Stimulated activated CD4-positive, alpha-beta T cell treated with anti-CD3 and anti-CD28 coated beads, Interleukin-1b, Interleukin-23, amount 100 ng/mL, for 1 hour (primary cell): ENCODE measurements at places on chromosomes 13 and 19.

- DNase-seq: no peak
Measured at GRCh38 chr13:66222926-66223325, 1007.2 kb downstream of the PCDH9 start.

GRCh38 chr19:30361721-30362120 is 10.5 kb upstream of the ZNF536 start:
- no peak for DNase-seq

DNA sequence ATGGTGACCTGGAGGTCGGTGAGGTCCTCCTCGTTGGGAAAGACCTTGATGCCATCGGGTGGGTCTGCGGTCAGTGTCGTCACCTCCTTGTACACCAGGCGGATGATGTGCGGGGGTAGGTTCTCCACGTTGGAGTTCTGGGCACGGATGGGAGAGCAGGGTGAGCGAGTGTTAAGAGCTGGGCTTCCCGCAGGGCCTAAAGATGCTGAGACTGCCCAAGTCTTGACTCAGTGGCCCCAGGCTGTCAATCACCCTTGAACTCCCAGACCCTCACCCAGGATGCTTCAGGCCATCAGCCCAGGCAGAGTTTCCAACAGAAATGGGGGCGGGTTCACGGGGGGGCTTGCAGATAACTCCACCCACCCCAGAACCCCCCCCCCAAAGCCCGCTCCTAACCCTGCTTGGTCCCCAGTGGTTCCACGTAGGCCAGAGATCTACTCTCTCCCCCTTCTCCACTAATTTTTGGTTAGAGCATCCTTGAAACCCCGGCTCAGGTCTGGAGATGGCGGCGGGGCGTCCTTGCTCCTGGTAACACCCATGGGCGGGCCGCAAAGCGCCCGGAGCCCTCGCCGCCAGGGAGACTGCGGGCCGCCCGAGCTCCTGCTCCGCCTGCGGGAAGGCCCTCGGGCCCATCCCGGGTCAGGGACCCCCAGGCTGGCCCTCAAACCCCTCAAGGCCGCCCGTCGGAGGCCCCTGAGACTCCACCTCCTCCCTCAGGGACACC is 600 bp downstream of the UBE2S start:
- no peak for DNase-seq

DNA sequence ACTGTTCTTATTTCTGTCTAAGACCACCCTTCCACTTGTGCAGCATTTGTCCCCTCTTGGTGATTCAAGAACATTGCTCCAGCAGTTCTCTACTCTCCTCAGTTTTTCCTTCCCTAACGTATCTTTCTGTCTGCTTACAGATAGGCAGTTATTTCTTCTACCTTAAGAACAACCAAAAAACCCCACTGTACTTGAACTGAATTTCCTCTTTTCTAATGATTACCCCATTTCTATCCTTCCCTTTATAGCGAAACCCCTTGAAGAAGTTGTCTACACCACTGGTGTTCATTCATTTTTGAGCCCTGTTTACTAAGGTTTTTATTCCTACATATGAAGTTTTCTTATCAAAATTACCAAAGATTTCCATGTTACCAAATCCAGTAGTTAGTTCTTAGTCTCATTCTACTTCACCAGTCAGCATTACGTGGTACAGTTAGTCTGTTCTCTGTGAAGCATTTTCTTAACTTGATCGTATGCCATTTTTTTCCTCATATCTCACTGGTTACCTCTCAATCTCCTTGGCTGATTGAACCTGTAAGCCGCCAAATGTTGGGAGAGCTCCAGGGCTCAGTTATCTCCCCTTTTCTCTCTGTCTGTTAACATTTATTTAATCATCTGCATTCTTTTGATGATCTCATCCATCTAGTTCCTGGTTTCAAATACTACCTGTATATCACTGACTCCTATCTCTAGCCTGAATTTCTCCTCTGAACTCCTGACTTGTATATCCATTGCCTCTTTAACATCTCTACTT is 9.0 kb downstream of the LSM14A start:
- DNase-seq: no peak
